Neural crest cell (in vitro differentiated cells): ENCODE measurements at places on chromosomes 1 and 21.

GRCh38 chr1:24898152-24898908, 31.7 kb downstream of the RUNX3 start:
- DNase-seq, result peak; percentile 69

GRCh38 chr1:3688356-3689137, 36.2 kb downstream of the TP73 start:
- no peak for DNase-seq

- DNase-seq, result no peak
These were observed 7.5 kb downstream of the MEGF6 start for GRCh38 chr1:3603571-3604467.

- no peak for DNase-seq
These were observed 5.1 kb downstream of the SDC3 start for GRCh38 chr1:30903343-30904034.

DNA sequence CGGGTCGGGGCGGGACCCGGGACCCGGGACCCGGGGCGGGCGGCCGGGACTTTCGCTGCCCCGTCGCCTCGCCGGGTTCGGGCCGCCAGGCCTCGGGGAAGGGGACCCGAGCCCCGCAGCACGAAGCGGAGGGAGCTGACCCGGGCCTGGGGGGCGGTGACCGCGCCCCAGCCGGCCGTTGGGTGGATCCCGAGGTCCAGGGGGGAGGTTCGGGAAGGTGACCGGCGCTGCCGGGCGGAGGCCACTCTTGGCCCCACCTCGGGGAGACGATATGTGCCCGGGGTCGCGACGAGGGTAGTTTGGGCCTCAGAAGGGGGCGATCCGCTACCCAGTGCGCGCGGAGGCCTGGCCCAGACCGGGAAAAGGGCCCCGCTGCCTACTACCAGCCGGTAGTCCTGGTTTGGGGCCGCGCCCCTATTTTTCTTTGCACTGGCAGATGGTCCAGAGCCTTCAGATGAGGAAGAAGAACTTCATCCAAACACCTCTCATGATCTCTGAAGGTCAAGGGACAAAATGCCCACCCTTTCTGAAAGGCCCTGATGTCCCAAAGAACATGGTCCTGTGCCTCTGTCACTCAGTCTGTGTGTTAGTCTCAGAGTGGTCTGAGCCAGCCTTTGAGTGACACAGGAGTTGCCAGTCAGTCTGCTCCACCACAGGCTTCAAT, 766 bp downstream of the AGO4 start:
- DNase-seq, result peak; percentile 22

- DNase-seq, result no peak
These were observed 136.8 kb downstream of the GABPA start for GRCh38 chr21:25871566-25871965.

DNA sequence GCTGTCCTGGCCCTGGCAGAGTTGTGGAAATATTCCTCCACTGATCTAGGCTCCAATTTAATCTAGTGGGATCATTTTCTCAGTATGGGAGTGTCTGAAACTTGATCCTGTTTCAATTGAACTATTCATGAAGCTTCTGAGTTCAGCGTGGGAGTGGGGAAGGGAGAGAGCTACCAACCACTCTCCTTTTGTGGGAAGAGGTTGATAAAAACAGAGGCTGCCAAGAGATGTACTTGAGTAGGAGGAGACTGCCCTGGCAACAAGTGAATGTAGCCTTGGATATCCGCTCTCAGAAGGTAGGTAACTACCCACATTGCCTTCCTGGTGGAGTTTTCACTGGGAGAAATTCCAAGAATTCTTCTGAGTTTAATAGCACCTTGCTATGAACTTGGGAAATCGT, at the start of gene CTXND2:
CTXND2 (plus strand) TSS at position 119 of the 400 bp plus-strand sequence. CDS start 25,179 bp downstream, outside the sequence.
- DNase-seq, result no peak

GRCh38 chr1:20508411-20508771, 440 bp upstream of the MUL1 start:
- no peak for DNase-seq

DNA sequence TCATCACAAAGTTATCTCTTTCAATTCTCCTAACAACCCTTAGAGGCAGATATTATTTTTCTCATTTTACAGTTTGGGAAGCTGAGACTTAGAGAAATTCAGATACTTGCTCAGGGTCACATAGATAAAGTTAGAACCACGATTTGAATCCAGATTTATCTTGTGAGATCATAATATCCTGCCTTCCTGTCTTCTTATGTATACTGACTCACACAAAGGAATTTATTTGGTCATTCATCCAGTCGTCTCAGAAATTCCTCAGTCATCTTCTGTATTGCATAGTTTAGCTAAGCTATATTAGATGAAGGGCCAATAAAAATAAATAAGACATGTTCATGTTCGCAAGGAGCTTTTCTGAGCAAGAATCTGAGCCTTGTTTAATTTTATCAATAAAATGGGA, 35.8 kb upstream of the RUNX1 start:
- no peak for DNase-seq

DNA sequence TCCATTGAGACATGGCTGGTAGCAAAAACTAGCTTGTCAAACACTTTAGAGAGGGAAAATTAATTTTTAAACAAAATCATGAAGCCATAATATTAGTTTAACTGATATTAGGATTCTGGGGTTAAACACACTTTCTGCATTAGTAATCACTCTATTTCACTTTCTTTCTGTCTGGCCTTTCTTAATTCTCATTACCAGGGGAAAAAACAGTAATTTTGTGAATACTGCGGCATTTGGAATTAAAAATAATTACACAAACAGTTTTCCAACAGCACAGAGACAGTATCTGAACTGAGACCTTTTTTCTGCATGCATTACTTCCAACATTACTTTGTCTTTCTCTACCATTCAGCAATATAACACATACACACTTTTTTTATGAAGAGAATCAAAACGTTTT, 190.6 kb downstream of the MRPL39 start:
- no peak for DNase-seq

GRCh38 chr1:204613636-204614035, 71.9 kb downstream of the LRRN2 start:
- no peak for DNase-seq

GRCh38 chr1:176957603-176958002, 206.9 kb downstream of the ASTN1 start:
- DNase-seq, result no peak

DNA sequence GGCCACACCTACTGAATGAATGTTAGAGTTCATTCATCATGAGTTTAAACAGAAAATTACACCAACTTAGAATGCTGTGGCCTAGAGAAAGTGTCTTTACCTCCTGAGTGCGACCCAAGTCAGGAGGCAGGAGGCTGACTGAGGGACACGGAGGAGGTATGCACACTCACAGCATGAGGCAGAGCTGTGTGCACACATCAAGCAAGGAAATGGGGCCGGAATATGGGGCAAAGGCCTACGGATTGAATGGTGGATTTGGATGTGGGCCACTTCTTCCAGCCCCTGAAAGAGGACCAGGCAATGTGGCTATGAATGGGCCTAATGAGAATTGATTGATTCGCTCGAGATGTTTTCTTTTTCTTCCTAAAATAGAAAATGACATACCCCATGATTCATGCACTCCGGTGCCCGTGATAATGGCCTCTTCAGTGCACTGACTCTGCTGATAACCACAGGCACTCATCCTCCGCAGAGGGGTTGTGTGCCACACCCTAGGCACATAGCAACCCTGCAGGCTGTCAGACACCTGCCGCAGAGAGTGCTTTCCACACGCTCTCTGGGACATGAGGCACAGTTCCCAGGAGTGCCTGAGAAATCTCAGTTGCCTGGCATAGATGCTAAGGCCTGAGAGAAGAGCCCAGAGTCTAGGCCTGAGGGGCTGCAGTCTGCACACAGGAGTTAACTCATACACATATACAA, 155.5 kb downstream of the GLUL start:
- no peak for DNase-seq

DNA sequence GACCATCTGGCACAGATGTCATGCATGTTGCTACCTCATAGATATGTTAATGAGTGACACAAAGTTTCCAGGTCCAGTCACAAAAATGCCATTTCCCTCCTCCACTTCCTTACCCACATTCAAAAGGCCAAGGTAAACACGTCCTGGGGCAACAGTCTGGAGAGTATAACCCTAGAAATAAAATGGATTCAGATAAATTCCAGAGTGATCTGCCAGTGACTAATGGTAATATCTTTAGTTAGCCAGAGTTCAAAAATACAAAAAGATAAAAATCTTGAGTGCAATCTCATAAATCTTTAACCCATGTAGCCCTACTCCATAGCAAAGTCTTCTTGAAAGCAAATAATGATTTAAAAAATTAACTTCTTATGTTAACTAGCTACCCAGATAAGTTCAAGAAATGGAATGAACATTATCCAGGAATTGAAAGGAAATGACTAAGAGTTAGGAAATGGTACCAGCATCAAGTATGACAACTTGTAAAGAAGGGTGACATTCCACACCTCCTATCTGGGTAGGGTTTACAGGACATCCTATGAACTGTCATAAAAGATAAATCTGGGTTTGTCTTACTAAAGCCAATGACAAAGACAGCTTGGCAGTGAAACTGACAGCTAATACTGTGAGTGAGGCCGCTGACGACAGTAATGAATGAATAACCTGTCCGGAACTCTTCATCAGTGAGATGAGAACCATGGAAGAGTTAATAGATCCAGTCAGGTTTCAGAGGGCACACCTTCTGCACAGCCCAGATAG, 18.1 kb downstream of the RGS2 start:
- DNase-seq, result no peak

DNA sequence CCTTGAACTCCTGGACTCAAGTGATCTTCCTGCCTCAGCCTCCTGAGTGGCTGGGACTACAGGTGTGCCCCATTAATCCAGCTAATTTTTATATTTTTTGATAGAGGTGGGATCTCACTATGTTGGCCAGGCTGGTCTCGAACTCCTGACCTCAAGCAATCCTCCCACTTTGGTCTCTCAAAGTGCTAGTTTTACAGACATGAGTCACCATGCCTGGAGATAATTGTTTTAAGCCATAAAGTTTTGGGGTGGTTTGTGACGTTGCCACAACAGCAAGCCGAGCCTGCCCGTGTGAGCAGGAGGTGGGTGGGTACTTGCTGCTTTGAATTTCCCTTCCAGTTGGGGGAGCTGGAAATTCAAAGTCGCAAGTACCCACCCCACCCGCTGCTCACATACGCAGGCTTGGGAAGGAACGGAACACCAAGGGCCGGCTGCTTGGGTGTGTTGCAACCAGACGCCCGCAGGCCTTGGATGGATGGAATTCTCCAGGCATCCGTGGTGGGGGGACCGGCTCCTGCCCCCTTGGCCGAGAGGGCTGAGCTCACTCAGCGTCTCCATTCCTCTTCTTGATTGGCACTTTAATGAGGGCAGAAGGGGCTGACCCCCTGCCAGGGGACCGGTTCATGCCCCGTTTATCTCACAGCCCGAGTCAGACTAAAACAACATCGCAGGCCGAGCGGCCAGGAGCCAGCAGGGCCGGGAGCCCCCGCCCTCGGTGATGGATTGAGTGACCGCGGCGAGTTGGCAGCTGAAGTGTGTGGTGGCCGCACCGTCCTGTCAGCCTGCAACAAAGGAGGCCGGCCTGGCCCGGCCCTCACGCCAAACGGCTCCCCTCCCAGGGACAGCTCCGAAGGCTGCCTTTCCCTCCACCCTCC, 78.1 kb downstream of the DHRS3 start:
- DNase-seq, result peak; percentile 26

DNA sequence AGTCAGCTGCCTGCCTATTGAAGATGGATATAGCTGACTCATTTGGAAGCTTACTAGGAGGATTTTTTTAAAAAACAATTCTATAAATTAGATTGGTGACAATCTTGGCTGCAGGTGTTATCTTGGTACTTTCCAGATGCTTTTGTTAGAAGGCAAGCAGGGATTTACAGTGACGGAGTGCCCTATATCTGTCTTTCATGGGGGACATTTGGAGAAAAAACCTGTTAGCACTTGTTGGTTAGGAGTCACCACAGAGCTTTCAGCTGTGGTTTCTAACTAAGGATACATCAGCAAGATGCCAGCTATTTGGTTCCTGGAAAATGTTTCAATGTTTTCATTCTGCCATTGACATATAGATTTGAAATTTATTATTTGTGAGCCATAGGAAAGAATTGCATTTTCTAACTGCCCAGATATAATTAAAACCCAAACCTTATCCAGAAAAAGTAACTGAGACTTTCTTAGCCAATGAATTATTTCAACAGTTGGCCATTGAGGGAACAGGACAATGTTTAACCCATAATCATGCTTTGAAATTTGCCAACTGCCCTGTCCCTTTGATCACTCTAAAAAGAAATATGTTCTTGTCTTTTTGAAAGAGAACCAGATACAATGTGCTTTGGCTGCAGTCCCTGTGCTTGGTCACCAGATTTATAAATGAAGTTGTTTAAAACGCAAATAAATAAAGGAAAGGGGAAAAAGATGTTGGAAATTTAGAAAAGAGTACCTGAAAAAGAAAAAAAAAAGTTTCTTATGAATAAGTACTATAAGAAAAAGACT, 761.0 kb upstream of the CXADR start:
- no peak for DNase-seq

- no peak for DNase-seq
These were observed 180.3 kb upstream of the ATP1B1 start for GRCh38 chr1:168926236-168926635.

DNA sequence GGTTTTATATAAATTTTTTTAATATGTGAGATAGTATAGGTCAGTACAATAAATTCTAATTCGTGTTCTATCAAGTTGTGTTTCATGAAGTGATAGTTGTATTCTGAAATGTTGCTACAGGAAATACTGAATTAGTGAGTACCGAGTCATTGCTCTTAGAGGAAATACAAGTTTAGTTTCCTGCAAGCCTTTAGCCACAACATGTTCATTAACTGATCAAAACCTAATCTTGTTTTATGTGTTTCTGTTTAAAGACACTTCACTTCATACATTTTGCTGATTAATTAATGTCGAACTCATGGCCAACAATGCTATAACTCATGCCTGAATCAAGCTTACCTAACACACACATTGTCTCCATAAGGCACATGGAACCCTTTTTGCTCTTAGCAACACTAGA, 43.6 kb downstream of the LRRC7 start:
- DNase-seq, result no peak

DNA sequence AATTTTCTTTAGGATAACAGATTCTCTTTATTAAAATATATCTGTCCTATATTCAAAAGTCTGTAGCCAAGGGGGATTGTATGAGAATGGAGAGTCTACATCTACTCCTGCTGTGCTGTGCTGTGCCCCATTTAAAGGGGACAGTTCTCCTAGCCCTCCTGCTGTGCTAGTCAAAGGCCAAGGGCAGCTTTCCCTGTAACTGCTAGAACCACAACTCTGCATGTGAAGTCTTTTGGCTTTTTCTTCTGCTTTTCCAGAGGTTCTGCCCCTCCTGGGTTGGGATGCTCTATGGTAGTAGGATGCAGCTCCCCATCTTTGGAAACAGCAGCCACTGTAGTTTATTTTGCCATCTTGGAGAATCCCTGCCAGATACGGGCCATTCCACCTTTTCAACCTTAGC, 197.5 kb upstream of the JUN start:
- DNase-seq, result no peak

GRCh38 chr1:19254416-19254815, 2.8 kb downstream of the MRTO4 start:
- DNase-seq, result no peak

- DNase-seq, result no peak
These were observed 43.0 kb upstream of the IKBKE start for GRCh38 chr1:206427291-206427690.

GRCh38 chr1:231866392-231867331, 240.1 kb downstream of the DISC1 start:
- peak; percentile 69 for DNase-seq
